ENCODE measurements at places on chromosomes 3 and 15.

DNA sequence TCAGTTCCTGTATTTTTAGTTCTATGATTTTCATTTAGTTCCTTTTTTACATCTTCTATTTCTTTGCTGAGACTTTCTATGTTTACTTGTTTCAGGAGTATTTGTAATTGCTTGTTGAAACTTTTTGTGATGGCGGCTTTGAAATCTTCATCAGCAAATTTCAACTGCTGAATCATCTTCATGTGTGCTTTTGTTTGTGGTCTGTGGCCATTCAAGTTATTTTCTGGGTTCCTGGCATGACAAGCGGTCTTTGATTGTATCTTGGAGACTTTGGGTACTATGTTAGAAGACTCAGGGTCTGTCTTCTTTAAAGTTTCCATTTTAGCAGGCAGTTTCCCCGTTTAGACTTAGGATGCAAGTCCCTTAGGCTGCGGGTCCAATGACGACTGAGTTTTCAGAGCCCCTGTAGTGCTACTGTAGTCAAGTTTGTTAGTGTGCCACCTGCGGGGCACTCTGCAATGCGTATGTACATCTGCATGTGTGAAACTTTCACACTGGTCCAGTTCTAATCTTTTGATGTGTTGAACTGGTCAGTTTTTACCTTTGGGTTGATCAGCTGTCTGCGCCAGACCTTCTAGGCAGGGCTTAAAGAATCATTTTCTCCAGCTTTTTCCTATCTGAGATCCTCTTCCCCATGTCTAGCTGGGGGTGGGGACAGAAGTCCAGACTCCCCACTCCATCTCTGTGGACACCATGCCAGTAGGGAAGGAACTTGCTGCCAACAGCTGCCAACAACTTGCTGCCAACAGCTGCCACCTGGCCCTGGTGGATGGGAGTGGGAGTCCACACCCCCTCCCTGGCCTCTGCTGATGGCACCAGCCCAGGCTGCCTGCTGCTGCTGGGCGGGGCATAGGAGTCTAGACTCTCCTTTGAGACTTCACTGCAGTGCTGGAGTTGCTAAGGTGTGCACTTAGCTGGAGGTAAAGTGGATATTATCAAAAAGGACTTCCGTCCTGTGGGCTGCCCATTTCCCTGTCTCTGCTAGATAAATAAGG is 190.9 kb downstream of the TJP1 start:
- no peak for DNase-seq

DNA sequence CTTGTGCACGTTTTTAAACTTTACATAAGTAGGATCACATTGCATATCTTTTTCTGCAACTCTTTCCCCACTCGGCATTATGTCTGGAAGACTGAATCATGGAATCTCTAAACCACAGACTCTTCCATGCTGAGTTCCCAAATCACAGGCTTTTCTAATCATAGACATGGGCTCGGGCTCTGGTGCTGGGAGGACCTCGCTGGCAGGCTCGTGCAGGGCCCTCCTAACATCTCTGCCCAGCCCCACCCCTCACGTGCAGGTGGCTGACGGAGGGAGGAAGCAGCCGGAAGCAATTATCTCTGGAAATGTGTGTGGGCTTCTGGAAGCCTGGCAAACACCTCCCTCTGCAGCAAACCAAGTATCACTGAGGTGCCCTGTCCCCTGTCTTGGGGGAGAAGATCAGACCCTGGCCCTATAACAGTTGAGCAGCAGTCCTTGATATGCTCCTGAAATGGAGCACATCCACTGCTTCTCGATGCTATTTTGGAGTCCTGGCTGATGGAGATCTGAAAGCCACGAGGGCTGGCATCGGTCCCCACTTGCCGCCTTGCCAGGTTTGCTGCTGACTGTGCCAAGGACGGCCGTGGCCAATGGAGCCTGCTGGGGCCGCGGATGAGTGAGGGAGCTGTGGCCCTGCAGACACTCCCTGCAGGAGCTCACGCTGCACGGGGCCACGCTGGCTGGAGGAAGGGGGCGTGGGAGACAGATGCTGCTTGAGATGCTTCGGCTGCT is 4.4 kb upstream of the IQSEC1 start:
- no peak for DNase-seq

GRCh38 chr3:169581633-169582032 is 81.9 kb downstream of the MECOM start:
- no peak for DNase-seq

DNA sequence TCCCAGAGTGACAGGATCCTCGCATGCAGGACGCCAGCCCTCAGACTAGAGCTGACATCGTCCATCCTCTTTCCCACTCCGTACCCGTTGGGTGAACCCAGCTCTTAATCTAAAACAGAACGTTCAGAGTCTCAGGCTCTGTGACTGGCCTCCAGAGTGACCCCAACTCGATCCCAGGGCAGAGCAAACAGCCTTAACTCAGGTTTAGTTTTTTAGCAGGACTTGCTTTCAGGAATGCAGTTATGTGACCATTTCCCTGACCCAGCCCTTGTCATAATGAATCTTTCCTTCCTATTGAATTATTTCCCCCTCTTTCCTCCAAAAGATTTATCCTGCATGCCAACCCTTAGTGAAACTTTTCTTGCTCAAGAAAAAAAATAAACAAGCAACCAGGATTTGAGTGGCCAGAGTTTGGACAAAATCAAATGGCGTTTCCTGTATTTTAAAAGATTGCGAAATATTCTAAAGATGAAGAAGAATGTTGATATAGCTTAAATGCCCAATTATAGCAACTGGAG is 47.8 kb upstream of the RARB start:
- no peak for DNase-seq

DNA sequence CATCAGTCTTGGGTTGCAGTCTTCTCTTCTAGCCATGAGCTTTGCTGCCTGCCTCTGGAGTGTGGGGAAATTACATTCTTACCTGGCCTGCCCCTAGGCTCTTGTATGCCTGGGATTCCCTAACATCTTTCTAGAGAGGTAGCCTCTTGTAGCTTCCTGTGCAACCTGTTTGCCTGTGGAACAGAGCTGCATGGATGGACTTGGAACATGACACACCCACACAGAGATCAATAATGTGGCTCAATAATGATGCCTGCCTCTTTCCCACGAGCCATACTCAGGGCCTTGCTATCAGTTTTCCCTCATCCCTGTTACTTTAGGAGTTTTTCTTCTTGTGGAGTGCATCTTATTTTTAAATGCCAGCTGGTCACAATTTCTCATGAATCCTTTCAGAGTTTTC is 11.4 kb downstream of the CHCHD6 start:
- no peak for DNase-seq

All from stimulated activated CD8-positive, alpha-beta memory T cell treated with anti-CD3 and anti-CD28 coated beads, Interleukin-2, amount 100 ng/mL, for 1 hour (primary cell).